ENCODE measurements at places on chromosomes 1 and 21. TPM values are rescaled to one million over a fixed set of nuclear protein-coding genes. Genes with fewer than 3 reads are reported as not detected.

Gene MYOM3
- total RNA-seq = 1.2 TPM

Gene C1orf115
- total RNA-seq = 18.4 TPM

DNA sequence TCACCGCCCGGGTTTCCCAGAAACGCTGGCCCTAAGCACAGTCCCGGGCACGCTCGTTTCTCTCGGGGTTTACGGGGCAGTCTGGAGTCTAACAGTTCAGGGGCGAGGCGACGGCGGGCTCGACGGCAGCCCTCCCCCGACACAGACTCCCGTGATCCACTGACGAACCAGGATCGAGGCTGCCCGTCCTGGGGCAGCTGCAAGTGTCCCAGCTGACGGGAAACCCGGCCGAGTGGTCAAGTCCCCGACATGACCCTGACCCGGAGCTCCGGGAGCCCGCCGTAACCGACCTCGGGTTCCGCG is 494 bp downstream of the UBE2J2 start:
- H3K36me3 ChIP-seq = no peaks in the 10 kb centered on the region
- H3K4me3 ChIP-seq = peak overlapping the region; percentile 98
- peak overlapping the region; percentile 67 for H3K27ac ChIP-seq

GRCh38 chr1:231720652-231721325 is 94.2 kb downstream of the DISC1 start:
- H3K36me3 ChIP-seq = no peaks in the 10 kb centered on the region
- no peaks in the 10 kb centered on the region for H3K27me3 ChIP-seq
- DNase-seq = no peak

DNA sequence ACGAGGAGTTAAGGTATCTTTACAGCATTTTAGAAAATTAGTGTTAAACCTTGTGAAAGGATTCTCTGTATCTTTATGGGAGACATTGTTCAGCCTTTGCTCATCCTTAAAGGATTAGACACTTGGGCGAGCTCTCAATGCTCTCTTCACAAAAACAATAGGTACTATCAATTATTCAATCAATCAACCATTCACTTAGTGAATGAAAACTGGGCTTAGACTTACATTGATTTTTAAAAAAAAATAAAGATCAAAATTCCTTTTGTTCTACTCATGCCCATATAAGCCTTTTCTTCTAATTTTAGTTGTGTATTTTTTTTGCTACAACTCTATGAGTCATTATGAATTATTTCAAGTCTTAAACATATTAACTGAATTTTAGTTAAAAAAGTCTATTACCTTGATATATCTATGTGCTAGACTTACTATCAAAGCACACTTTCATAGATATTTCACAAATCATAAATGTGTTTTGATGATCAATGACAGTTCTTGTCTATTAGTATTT is 181.2 kb downstream of the DPYD start:
- no peak for DNase-seq
- H3K4me3 ChIP-seq = no peak overlapping the region
- H3K27me3 ChIP-seq = no peaks in the 10 kb centered on the region
- H3K4me1 ChIP-seq = no peaks in the 10 kb centered on the region
- no peak overlapping the region for H3K27ac ChIP-seq
- H3K36me3 ChIP-seq = no peaks in the 10 kb centered on the region

DNA sequence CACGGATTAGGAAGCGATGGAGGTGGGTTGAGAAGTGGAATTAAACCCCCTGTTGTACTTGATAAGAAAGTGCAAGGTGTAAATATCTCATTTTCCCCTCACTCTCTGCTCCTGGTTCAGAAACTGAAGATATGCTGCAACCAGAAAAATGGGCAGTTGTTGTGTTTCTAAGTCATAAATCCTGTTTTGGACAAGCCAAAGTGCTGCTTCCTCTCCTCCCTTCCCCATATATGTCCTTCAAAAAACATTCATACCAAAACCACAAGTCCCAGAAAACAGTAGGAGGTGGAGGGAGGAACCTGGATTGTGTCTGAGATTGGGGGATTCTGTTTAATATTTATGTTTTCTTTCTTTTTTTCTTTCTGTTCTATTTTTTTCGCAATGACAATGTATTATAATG is 13.6 kb upstream of the ZNF362 start:
- H3K36me3 ChIP-seq = no peaks in the 10 kb centered on the region
- no peak for DNase-seq
- no peaks in the 10 kb centered on the region for H3K27me3 ChIP-seq
- H3K27ac ChIP-seq = no peak overlapping the region

Measured in ascending aorta (tissue), 2 donors.